ENCODE measurements at places on chromosomes 3 and 15.

GRCh38 chr15:99999282-100000070, 266.2 kb upstream of the LYSMD4 start:
- DNase-seq, result no peak

DNA sequence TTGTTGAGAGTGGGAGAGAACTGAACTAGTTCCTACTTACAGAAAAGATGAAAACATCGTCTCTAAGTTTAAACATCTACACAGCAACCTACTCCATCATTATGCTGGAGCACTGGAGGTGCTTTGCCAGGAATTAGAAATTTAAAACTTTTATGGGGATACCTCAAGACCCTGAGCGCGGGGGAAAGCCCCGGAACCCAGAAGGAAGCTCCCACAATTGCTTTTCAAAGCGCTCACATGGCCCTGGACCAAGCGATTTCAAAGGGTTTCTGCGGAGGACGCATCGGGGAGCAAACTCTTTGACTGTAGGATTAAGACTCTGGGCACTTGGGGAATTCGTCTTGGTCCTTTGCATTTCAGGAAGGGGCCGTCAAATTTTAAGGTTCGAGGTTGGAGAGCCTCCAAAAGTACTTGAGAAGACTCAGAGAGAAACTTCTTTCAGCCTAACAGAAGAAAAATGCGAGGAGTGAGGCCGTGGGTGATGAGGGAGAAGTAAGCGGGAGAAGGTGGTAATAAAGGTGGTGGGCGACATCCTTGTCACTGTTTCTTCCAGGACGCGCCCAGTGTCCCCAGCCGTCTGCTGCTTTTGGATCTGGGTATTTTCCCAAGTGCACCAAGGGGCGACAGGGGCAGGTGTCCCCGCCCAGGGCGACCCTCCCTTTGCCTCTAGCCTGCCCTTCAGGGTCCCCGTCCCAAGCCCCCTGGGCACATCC, 591 bp downstream of the PROK2 start:
- no peak for DNase-seq

- DNase-seq, result no peak
Measured at GRCh38 chr3:103126115-103126514, 691.3 kb downstream of the ZPLD1 start.

GRCh38 chr15:59349680-59350420, 22.8 kb downstream of the MYO1E start:
- DNase-seq, result no peak

DNA sequence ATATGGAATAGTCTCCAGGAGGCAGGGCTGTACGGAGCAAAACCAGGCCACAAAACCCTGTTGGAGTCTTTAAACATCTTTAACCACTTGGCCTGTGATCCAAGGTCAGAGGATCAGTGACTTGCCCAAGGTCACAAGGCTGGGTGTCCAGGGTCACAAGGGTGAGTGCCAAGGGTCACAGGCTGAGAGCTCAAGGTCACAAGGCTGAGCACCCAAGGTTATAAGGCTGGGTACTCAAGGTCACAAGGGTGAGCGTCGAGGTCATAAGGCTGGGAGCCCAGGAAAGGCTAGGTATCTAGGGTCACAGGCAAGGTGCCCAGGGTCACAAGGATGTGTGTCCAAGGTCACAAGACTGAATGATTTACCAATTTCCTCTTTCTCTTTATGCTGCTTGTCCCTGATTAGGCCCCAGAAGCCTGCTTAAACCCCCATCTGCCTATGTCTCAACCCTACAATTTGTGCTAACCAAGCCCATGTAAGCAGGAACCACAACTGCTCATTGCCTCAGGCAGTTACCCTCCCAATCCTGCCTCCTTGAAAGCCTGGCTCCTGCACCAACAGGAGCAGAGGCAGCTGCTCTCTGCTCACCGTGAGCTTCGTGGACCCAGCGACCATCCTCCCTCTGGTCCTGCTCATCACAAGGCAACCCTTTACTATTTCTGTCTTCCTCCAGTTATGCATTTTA, 51.5 kb downstream of the MGLL start:
- no peak for DNase-seq

DNA sequence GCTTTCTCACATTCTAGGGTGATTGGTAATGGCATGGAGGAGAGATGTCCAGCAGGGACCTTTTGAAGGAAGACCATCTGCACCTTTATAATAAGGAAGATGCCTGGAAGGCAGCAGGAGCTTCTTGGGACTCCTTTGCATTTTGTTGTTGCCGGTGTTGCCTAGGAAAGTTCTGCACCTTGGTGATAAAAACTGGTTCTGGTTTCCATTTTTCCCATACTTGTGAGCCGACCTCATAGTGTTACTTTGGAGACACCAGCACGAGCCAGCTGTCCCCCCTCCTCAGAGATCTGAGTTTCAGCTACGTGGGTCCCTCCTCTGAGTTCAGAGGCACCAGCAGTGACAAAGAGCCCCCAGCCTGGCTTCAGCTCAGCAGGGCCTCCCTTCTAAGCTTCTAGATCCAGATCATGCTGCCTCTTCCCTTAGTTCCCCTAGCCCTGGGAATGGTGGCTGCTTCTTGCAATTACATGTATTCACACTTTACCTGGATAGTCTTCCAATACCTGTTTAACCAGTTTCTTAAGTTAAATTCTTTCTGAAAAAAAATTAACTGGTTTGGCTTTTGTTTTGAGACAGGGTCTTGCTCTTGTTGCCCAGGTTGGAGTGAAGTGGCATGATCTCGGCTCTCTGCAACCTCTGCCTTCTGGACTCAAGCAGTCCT, 18.0 kb upstream of the FSTL1 start:
- no peak for DNase-seq

- no peak for DNase-seq
Measured at GRCh38 chr3:178048768-178049167, 487.5 kb upstream of the KCNMB2 start.

DNA sequence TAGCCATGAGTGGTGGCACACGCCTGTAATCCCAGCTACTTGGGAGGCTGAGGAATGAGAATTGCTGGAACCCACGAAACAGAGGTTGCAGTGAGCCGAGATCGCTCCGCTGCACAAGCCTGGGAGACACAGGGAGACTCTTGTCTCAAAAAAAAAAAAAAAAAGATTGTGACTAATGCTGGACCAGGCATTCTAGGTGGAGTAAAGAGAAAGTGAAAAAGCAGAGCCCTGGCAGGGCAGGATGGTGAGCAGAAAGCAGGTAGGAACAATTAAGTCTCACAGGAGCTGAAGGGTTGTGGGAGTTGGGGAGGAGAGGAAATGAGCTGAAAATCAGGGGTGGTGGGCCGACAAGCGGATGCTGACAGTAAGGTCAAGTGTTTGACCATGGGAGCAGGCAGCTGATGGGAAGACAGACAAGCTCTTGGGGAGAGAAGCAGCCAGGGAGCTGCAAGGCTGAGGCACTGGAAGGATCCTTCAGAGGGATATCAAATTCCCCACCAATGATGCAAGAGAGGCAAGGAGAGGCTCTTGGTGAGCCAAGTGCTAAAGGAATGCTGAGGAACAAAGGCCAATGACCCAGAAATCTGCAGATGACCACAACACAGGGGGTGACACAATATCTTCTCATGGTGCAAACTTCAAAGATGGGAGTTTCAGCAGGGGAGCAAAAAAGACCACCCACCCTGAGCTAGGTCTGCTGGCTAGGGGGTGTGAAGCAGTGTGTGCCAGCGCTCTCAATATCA, 251.1 kb downstream of the ULK4 start:
- DNase-seq, result no peak

GRCh38 chr3:193614430-193614829, 21.4 kb downstream of the OPA1 start:
- no peak for DNase-seq

DNA sequence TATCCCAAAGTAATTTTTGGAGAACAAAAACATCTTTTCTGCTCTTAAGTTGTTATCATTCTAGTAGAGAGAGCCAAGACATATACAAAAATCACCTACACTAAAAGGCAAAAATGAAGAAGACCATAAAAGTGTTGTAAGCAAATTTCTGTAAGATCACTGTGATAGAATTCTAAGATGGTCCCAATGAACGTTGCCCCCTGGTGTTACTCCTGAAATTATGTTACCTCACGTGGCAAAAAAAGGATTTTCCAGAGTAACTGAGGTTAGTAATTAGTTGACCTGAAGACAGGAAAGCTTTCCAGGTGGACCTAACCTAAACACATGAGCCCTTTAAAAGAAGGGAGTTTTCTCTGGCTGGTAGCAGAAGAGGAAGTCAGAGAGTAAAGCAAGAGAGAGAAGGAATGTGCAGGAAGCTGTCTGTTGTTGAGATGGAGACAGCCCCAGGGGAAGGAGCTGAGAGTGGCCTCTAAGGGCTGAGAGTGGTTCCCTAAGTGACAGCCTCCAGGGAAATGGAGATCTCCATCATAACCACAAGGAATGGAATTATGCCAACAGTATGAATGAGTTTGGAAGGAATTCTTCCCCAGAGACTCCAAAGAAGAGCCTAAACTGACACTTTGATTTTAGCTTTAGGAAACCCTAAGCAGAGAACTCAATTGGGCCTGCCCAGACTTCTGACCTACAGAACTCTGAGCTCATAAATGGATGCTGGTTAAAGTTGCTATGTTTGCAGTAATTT, 205.9 kb downstream of the CD47 start:
- DNase-seq, result no peak

GRCh38 chr3:142650001-142650693, 54.0 kb downstream of the PLS1 start:
- DNase-seq, result no peak

DNA sequence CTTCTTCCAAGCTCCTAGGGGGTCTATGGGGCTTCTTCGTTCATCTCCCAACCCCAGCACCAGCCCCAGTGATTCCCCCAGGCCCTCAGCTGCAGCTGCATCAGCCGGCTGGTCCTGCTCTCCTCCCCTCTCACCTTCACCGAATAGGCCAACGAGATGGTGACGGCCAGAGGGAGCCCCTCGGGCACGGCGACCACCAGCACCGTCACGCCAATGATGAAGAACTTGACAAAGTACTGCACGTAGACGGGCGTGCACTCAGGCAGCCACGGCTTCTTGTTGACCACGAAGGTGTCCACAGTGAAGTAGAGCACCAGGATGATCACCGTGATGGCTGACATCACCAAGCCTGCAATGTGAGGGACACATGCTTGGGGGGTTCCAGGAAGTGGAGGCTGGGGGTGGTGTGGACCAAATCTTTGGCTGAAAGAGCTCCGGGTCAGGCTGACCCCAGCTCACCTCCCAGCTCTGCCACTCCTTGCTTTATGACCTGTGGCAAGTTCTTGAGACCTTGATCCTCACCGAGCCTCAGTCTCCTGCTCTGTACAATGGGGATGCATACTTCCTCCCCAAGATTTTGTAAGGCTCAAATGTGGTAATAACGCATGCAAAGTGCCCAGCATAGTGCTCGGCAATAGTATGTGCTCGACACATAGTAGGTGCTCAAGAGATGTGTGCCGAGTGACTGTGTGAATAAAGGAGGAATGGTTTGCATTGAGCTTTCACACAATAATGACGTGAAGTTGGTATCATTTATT, 54.6 kb upstream of the SEC13 start:
- DNase-seq, result no peak

All from NCI-H526 treated with DMSO at 0.1 percent for 48 hours (cell line).